ENCODE measurements at places on chromosomes 6 and 20.

DNA sequence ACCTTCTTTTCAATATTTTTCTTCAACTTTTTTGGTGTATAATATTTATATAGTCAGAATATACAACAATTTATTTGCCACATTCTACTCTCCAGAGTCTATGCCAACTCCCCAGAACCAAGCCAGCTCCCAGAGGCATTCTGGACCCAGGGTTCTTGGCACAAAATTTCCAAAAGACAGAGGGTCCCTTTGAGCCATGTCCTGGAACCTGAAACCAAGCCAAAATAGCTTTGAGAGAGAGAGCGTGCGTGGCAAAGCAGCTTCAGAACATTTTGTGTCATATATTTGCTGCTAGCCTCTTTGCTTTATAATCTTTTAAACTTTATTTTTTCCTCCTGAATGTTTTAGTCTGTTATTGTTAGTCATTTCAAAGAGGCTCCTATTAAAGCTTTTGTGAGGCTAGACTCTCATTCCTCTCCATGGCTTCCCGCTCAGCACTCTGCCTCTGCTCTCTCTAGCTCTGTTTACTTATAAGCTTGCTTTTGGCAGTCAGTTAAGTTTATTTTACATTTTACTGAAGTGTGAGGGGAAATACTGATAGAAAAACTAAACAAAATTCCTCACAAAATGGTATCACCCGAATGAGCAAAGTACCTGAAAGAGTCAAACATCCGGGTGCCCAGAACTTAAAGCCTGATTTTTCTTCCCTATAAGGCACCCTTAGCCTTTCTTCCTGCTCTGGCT, 605.1 kb upstream of the ID4 start:
- DNase-seq, result no peak

- DNase-seq, result no peak
These were observed 6.8 kb downstream of the PCSK2 start for GRCh38 chr20:17233626-17234025.

GRCh38 chr6:47264775-47265184, 44.9 kb downstream of the TNFRSF21 start:
- no peak for DNase-seq

DNA sequence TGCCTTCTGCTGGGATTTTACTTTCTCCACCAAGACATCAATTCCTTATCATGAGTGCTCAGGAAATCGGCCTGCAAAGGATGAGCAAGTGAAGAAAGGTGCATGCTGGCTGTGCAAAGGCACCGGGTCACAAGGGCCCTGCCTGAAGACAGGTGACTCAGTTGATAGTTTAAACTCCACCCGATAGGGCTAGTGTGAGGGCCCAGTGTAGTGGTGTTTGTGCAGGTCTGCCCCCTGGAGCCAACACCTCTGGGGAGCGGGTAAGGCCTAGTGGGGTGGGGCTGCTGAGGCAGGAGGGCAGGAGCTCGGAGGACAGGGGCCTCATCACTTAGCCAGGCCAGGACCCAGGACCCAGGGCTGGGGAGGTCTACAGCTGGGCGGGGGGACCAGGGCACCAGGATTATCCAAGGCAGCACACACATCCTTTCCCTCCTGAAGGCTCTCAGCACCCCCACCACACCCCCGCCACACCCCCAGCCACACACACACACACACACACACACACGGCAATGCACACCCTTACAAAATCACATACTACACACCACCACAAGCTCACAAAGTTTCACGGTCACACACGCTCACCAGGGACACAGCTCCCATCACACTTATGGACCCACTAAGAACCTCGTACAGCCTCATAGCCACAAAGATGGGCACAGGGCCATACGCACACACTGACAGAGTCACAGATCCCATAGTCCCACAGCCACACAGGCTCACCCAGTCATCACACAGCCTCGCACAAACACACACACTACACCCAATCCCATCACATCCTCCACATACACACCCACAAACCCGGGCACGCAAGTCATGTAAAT, 75.4 kb downstream of the GRM4 start:
- no peak for DNase-seq

DNA sequence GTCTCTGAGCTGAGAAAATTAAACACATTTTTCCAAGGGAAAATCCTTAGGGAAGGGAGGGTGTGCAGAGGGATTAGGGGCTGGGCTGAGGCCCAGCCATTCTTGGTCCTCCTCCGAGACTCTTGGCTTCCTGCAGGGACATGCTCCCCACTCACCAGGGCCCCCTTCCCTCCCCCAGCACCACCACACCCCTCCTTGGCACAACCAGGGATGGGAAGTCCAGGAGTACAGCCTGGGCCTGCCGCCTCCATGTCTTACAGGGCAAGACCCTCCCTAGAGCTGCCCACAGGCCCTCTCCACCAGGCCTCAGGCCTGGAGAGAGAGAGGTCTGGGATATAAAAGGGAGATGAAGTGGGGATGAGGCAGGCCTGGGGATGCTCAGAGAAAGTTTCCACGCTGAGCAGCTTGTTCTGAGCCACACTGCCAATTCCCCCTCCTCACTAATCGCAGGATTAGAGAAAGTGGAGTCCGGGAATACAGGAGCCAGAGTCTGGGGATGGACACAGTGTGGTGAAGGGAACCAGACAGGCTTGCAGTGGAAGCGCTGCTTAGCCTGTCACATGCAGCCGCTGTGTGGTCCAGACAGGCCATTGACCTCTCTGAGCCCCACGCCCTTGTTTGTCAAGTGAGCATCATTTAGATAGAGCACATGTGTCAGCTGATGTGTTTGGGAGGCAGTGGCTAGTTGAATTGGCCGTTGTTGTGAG, 105.5 kb downstream of the MRPL14 start:
- DNase-seq, result no peak

GRCh38 chr6:37283671-37284151, 25.8 kb upstream of the TMEM217 start:
- DNase-seq, result no peak

DNA sequence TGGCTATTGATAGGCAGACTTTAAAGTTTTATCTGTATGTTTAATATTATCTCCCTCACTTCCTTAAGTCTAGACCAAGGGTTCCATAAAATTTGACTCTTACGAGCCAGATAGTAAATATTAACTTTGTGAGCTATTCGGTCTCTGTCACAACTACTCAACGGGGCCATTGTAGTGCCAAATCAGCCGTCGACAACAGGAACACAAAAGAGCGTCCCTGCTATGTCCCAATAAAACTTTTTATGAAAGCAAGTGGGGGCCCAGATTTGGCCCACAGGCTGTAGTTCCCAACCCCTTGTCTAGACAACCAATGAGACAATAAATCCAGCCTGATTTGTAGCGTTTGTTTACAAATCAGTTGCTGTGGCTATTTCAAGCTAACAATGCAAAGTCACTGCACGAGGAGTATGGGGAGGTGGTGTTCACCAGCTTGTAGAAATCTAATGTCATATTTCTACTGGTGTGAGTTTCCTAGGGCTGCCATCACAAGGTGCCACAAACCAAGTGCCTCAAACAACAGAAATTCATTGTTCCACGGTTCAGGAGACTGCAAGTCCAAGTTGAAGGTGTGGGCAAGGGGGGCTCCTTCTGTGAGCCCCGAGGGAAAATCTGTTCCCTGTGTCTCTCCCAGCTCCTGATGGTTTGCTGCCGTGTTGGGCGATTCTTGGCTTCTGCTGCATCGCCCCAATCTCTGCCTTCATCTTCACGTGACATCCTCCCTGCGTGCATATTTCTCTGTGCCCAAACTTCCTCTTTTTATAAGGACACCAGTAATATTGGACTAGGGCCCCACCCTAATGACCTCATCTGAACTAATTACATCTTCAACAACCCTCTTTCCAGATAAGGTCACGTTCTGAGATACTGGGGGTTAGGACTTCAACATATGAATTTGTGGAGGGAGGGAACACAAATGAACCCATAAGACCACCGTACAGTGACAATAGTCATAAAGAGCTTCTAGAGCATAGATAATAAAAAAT, 356.0 kb upstream of the JARID2 start:
- no peak for DNase-seq

DNA sequence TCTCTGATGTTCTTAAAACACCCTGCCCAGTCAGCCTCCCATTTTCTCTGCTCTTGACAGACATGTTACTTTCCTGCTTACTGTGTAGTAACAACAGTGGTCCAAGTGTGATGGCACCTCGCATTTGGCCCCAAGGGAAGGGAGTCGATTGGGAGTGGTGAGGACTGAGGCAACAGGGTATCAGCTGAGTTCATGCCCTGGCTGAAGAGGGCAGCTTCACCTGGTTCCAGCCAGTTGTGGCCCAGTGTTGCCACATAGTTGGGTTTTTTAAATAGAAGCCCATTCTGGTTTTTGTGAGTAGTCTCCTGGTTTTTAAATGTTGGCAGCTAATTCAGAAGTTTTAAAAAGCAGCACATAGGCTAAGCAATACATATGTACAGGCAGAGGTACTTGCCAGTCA, 37.2 kb downstream of the ARFGEF2 start:
- DNase-seq, result no peak

- no peak for DNase-seq
These were observed 6.7 kb downstream of the LGSN start for GRCh38 chr6:63313111-63313510.

Measured in stimulated activated CD8-positive, alpha-beta memory T cell treated with anti-CD3 and anti-CD28 coated beads, Interleukin-2, amount 100 ng/mL, for 48 hours (primary cell).